ENCODE measurements at places on chromosomes 11 and 22. TPM values are rescaled to one million over a fixed set of nuclear protein-coding genes. Genes with fewer than 3 reads are reported as not detected.

DNA sequence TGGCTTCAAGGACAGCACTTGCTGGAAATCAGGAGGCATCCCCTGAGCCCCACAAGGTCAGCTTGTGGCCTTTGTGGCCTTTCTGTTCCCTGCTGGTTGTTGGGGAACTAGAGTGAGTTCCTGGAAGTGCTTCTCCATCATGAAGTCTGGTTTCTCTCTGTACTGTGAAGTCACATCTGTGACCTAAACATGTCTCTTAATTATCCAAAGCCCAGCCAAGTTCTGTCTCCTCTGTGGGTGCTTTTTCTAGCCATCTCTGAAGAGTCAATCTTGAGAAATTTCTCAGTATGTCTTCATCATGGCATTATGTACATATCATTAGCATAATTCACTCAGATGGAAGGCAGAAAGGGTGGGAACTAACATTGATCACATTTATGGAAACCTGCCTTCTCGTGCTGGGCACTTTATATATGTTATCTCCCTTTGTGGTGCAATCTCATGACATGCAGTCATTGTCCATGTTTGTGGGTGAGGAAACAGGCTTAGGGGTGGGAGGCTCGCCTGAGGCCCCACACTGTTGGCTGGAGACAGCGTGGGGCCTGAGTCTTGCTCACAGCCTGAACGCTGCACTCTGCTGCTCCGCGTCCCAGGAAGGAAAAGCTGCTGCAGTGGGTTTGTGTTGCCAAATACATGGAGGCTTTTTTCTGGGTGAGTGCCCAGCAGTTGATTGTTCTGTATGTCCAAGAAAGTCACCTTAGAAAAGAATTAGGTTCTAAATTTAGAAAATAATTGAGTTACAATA, 24.6 kb downstream of the IGHMBP2 start:
- no peaks in the 10 kb centered on the region for H3K27me3 ChIP-seq
- no peak overlapping the region for H3K27ac ChIP-seq
- peaks cover 61% of the 10 kb centered on the region for H3K36me3 ChIP-seq
- H3K4me3 ChIP-seq = no peak overlapping the region

GRCh38 chr22:46810856-46811786, 48.7 kb downstream of the TBC1D22A start:
- H3K4me3 ChIP-seq = no peak overlapping the region
- H3K27ac ChIP-seq = no peak overlapping the region
- no peak for DNase-seq
- no peaks in the 10 kb centered on the region for H3K27me3 ChIP-seq
- peaks cover 14% of the 10 kb centered on the region for H3K36me3 ChIP-seq

DNA sequence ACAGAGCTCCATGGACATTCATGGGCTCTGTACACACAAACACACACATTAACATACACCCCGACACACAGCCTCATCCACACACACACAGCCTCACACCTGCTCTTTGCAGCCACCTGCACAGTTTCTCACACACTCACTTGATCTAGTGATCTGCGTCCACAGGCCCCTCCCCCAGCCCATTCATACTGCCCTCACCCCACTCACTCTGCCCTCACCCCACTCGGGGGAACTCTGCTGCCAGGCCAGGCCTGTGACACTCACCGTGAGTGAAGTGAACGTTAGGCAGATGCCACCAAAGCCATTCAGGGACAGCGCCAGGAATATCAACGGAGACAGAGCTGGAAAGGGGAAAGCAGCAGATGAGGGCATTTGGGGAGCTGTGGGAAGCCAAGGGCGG, 15.0 kb downstream of the SLC43A1 start:
- no peak overlapping the region for H3K27ac ChIP-seq
- no peak overlapping the region for H3K4me3 ChIP-seq
- peaks cover 19% of the 10 kb centered on the region for H3K36me3 ChIP-seq
- DNase-seq = no peak
- H3K4me1 ChIP-seq = no peaks in the 10 kb centered on the region

DNA sequence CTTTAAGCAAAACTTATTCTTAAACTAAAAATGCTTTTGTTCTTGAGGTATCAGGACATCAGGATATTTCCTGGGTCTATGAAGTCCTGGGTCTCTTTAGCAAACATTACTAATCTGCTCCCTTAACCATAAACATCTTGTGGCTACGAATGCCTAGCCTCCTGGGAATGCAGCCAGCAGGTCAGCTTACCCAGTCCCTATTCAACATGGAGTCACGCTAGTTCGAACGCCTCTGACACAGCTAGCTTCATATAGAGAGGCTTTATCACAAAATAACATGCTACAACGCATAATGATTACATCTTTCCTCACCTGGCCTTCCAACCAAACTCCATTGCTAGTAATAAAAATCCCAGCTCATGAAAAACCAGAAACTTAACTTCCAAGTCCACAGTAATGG, 17.5 kb upstream of the FIBIN start:
- no peaks in the 10 kb centered on the region for H3K4me1 ChIP-seq
- DNase-seq = no peak
- H3K27ac ChIP-seq = no peak overlapping the region
- H3K4me3 ChIP-seq = no peak overlapping the region

The IL17REL gene
- 1.1 TPM for total RNA-seq

DNA sequence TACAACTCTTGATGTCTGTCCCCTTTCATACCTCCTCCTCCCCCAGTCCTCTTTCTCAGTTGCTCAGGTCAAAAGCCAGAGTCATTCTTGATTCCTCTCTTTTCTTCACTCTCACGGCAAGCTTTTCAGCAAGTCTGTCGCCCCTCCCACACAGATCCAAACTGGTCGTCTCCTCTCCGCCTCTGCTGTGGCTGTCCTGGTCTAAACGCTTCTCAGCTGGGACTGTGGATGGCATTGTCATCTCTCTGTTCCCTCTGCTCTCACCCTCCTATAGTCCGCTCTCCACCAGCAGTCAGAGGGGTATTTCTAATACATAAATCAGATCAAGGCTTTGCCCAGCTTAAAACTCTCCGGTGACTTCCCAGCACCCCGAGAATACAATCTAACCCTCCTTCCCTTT, 46.8 kb upstream of the SPATA19 start:
- no peak overlapping the region for H3K27ac ChIP-seq
- H3K27me3 ChIP-seq = peaks cover 13% of the 10 kb centered on the region
- no peak overlapping the region for H3K4me3 ChIP-seq
- H3K4me1 ChIP-seq = no peaks in the 10 kb centered on the region
- no peak for DNase-seq

The NFRKB gene
- total RNA-seq = 39.8 TPM

- no peak for DNase-seq
- no peaks in the 10 kb centered on the region for H3K36me3 ChIP-seq
- H3K4me3 ChIP-seq = no peak overlapping the region
- no peak overlapping the region for H3K27ac ChIP-seq
- H3K27me3 ChIP-seq = peaks cover 28% of the 10 kb centered on the region
Measured at GRCh38 chr22:22123118-22123959, 121.2 kb upstream of the VPREB1 start.

DNA sequence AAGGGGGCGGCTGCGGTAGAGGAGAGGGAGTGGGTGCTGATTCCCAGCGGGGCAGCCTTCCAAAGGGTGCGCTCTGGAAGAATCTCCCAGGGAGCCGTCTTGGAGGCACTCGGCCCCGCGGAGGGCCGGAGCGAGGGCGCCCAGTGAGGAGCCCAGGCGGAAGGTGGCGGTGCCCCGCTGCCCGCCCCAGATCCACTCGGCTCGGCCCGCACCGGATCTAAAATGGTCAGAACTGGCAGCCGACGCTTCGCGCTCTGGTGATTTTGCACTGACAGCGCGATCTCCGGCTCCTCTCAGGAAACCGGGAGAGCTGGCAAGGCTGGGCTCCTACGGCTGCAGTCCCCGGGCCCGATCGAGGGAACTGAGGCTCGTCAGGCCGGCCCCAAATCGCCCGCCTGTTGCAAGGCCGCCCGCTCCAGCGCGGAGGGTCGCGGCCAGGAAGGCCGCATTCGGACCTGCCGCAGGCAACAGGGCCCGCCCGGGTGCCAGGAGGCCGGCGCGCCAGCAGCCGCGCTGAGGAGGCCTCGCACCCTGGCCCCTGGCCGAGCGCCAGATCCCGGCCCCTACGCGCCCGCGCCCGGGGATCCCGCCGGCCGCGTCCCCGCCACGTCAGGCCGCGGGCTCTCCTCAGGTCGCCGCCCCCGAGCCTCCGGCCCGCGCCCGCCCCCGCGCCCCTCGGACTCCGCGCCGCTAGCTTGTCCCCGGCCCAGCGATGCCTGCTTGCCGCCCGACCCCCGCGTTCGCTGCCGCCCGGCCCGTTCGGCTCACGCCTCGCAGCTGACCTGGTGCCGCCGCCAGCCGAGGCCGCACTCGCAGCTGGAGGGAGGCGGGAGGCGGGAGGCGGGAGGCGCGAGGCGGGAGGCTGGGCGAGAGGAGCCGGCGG, at the start of gene KLHL22:
KLHL22 (minus strand) TSS at position 818 of the 883 bp plus-strand sequence. CDS start 6,584 bp downstream, outside the sequence.
- H3K4me1 ChIP-seq = peaks cover 39% of the 10 kb centered on the region
- H3K36me3 ChIP-seq = no peaks in the 10 kb centered on the region
- H3K4me3 ChIP-seq = peak within 1 kb of the TSS; percentile 86
- H3K27ac ChIP-seq = peak within 1 kb of the TSS; percentile 81
- DNase-seq = peak; percentile 41
- H3K27me3 ChIP-seq = no peaks in the 10 kb centered on the region

DNA sequence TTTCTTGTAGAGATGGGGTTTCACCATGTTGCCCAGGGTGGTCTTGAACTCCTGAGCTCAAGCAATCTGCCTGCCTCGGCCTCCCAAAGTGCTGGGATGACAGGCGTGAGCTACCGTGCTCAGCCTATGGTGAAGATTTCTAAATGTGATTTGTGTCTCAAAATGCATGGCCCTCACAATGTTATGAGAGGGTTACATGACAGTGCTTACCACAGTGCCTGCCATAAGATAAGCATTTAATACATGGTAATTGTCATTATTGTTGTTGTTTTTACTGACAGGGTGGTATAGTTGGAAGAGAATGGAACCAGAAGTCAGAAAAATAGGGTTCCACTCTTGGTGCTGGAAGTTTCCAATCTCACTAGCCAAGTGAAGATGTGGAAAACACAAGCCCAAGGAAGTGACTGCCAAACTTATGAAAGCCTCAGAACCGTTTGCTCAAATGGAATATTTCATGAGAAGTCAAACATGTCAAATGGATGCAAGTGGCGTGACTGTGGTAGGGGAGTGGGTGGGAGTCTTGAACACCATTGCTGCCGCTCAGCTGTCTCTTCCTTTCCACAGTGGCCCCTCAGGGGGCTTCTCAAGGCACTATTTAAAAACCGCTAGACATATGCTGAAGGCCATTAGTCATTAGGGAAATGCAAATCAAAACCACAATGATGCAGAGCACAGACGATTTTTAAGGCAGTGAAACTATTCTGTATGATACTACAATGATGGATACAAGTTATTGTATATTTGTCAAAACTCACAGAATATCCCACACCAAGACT, 29.1 kb upstream of the LMO2 start:
- H3K27ac ChIP-seq = no peak overlapping the region
- no peak overlapping the region for H3K4me3 ChIP-seq
- H3K36me3 ChIP-seq = no peaks in the 10 kb centered on the region
- H3K27me3 ChIP-seq = peaks cover 52% of the 10 kb centered on the region
- H3K4me1 ChIP-seq = peaks cover 8% of the 10 kb centered on the region

The CCDC82 gene
- total RNA-seq = 30.6 TPM

- H3K36me3 ChIP-seq = no peaks in the 10 kb centered on the region
- no peak overlapping the region for H3K4me3 ChIP-seq
- H3K27me3 ChIP-seq = peaks cover 3% of the 10 kb centered on the region
- DNase-seq = no peak
- no peak overlapping the region for H3K27ac ChIP-seq
Measured at GRCh38 chr11:34260072-34260575, 97.7 kb downstream of the ABTB2 start.

The PGA4 gene
- not detected for total RNA-seq

DNA sequence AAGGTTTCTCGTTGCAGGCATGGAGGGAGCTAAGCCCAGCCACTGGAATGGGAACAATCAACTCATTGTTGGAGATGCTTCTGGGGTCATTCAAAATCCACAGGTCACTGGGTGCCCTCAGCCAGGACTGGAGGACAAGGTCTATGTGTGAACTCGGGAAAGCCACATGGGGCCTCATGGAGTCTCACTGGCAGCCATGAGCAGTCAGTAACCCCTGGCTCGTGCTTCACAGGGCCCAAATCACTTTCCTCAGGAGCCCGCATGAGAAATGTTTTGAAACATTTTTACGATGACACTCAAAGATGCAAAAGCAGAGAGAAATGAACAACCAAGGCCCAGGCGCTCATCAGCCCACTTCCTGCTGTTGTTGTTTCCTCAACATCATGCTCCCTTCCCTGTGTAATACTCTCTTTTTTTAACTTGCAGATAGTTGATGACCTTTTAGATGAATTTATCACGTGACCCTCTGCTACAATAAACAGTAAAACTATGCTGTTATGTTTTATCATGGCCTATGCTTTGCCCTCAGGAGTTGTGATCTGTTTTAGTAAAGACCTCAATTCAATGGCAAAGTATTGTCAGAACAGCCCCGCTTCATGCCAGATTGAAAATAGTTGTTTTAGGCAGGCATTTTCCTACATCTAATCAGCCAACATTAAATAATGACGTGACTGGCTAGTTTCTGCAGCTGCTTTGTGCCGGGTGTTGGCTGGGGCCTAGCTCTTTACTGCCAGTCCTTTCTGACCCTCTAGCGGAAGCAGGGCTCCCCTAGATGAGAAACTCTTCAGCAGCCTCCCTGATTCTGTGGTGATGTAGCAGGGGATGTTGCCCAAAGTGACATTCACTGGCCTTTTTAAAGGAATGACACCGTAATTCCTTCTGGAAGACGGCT, 39.7 kb downstream of the ADAMTS15 start:
- no peak overlapping the region for H3K4me3 ChIP-seq
- H3K27me3 ChIP-seq = no peaks in the 10 kb centered on the region
- no peaks in the 10 kb centered on the region for H3K4me1 ChIP-seq

- no peaks in the 10 kb centered on the region for H3K36me3 ChIP-seq
- no peaks in the 10 kb centered on the region for H3K4me1 ChIP-seq
- H3K27ac ChIP-seq = no peak overlapping the region
- no peaks in the 10 kb centered on the region for H3K27me3 ChIP-seq
Measured at GRCh38 chr11:14529321-14529720, 9.1 kb upstream of the PSMA1 start.

- H3K27ac ChIP-seq = no peak overlapping the region
- peaks cover 19% of the 10 kb centered on the region for H3K27me3 ChIP-seq
- DNase-seq = no peak
- H3K4me1 ChIP-seq = peaks cover 5% of the 10 kb centered on the region
- H3K36me3 ChIP-seq = no peaks in the 10 kb centered on the region
Measured at GRCh38 chr11:8811571-8811970, 99.4 kb upstream of the AKIP1 start.

The RBMXL2 gene
- not detected for total RNA-seq

DNA sequence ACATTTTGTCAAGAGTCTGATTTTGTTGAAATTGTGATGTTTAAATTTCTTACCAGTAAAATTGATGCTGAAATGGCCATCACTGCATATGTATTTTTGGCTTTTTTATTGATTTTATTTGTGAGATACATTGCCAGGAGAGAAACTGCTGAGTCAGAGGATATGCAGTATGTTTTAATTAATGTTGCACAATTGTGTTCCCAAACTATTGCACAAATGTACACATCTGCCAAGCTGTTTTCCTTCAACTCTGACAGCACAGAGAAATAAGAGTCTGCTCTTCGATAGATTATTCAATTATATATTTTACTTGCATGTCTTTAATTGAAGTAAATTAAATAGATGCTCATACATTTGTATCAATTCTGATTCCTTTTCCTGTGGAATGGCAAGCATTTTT, 640.2 kb upstream of the LUZP2 start:
- no peaks in the 10 kb centered on the region for H3K4me1 ChIP-seq
- H3K36me3 ChIP-seq = no peaks in the 10 kb centered on the region
- H3K27ac ChIP-seq = no peak overlapping the region
- no peak for DNase-seq
- H3K4me3 ChIP-seq = no peak overlapping the region

The PAMR1 gene
- not detected for total RNA-seq
